NCI-H2029 treated with DMSO at 0.1 percent for 48 hours (cell line): ENCODE measurements at places on chromosomes 16 and 17.

DNA sequence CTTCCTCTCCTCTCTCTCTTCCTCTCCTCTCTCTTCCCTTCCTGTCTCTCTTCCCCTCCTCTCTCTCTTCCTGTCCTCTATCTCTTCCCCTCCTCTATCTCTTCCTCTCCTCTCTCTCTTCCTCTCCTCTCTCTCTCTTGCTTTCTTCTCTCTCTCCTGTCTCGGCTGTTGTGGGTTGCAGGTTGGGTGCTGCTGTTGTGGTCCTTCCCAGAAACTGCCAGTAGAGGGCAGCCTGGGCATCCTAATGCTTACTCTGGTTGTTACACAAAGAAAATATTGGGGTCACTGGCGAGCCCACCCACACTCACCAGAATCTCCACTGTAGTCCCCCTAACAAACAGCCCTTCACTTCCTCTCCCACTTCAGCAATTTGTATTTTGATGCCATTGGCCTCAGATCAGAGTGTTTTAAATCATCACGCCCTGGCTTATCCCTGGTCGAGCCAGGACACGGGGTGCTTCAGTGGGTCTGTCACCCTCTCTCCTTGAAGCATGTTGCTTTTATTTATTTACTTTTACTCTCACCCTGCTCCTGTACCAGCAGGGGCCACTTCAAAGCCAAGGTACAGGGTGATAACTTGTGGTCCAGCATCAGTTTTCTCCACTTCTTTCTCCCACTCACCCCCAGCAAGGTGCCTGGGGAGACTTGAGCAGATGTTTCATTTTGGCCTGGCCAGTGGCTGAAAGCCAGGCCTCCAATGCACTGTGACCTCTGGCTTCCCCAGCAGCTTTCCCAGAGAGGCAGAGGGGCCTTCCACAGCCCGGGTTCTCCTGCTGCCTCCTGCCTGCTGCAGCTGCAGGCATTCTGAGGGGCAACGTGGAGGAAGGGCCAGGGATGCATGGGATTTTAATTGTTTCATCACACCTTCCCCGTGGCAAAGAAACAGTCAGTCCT lies 4.7 kb upstream of the MMP15 start:
- no peak for DNase-seq

DNA sequence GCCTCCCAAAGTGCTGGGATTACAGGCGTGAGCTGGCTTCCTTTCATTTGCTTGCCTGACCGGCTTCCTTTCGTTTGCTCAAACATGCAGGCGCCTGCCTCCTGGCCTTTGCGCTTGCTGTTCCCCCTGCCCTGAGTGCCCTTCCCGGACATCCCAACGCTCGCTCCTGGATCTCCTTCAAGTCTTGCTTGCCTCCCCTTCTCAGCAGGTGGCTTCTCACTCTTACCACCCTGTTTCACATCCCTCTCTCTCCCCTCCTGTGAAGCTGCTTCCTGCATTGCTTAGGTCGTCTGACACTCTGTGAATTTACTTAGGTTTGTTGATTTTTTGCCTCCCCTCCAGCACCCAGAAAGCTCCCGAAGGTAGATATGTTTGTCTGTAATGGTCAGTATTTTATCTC lies 25.6 kb upstream of the NDRG4 start:
- DNase-seq = no peak

- no peak for DNase-seq
Observed at GRCh38 chr16:4184038-4184702, 57.7 kb downstream of the SRL start.

DNA sequence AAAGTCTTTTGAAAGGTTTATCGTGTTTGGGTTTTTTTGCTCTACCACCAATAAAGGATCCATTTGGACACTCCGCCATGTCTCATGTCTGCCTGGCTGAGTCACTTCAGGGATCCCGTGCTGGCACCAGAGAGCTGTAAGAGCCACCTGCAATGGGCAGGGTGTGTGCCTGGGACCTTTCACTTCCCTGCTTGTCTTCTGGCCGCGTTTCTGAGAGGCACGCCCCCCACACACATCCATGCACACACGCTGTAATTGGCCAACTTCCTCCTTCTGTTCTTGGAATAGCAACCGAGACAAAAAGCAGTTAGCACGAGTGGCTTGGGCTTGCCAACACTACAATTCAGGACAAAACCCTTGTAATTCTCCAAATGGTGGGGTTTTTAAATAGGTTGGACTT lies 9.8 kb upstream of the SOST start:
- no peak for DNase-seq

DNA sequence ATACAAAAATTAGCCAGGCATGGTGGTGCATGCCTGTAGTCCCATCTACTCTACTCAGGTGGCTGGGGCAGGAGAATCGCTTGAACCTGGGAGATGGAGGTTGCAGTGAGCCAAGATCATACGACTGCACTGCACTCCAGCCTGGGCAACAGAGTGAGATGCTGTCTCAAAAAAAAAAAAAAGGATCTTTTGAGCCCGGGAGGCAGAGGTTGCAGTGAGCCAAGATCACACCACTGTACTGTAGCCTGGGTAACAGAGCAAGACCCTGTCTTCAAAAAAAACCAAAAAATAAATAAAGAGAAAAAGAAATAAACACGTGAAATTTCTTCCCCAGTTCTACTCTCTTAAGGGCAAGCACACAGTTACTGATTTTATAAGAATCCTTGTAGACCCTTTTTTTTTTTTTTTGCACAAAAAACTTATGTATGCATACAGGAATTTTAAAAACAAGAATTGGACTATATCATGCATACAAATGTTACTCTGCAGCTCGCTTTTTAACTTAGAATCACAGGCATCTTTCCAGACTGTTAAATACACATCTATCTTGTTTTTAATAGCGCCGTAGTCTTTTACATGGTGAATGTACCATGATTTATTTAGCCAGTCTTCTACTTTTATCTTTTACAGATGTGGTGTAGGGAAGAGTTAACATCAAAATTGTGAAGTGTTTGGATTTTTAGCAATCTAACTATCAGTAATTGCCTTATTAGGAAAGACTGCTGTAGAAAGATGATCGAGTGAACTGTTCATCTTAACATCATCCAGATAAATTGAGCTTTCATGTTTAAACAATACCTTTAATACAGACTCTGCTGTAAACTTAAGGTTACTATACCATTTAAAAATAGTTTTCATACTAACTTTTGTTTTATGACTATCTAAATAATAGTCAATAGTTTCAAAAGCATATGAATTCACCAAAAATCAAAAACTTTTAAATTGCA lies 14.6 kb downstream of the CDH3 start:
- DNase-seq = no peak

GRCh38 chr16:67763066-67763465 lies 43.3 kb downstream of the RANBP10 start:
- DNase-seq = no peak

GRCh38 chr17:62703776-62704380 lies 76.4 kb downstream of the MRC2 start:
- DNase-seq = peak; percentile 6

DNA sequence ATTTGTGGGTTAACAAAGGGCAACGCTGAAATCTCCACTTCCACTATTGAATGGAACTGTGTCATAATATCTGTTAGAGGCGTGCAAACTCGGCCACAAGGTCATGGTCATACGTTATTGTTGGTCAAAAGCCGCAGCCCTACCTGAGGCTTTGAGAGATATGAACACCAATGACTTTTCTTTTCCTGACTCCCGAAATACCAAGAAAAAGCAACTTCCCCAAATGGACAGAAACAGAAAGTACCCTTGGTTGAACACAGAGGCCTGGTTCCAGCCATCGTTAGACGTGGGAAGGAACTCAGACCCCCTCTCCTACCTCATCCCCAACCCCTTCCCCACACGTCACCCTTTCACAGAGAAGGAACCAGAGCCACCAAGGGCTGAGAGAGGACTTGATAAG lies 1.4 kb upstream of the PIK3R5 start:
- no peak for DNase-seq

DNA sequence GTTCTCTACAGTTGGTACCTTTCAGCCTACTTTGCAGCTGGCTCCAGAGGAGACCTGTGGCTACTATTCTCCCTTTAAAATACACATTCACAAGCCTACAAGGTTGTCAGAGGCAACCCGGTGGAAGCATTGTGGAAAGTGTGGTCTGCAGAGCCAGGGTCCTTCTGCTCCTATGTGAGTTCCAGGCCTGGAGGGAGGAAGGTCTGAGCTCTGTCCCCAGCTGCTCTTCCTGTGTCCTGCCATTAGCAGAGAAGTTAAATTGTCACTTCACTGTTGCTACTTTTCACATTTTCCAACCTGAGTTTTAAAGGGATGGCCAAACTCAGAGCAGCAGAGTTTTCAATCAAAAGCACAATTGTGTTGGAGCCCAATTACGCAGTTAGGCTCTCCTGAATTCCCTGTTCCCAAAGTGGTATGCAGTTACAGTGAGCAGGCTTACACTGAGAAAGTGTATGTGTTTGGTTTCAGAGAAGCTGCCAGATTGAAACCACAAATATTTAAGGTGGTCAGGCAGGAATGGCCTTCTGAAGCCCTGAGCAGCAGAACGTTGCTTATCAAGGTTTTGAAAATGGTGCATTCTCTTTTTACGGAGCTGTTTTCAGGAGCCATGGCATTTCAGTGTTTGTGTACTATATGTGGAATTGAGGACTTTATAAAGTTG lies 25.0 kb downstream of the MAP3K3 start:
- DNase-seq = no peak

DNA sequence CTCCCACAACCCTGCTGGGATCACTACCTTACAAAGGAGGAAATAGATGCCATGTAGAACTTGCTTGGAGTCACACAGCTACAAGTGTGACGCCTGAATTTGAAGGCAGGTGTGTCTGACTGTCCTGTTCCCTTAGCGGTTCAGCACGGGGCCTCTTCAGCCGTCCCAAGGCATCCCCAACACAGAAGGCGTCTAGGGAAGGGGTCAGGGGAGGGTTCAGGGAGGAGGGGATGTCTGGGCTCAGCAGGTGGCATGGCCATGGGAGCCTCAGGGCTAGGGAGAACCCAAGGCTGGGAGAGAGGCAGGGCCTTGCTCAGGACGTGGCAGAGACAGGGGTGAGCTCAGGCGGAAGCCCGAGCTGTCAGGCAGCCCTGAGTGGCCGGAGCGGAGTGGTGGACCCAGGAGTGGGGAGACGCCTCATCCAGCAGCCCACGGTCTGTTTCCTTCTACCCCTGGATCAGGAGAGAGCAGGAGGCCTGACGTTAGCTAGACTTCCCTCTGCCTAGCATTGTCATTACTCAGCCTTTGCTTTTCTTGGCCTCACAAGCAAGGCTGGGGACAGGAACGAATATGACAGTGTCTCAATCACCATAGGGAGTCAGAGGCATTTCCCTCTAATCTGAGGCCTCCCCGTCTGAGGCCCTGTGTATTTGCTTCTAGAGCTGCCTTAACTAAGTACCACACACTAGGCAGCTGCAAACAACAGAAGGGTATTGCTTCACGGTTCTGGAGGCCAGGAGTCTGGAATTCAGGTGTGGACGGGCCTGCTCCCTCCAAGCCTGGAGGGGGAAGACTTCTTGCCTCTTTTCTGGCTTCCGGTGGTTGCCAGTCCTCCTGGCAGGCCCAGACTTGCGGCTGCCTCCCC lies 31.3 kb upstream of the ANKRD40CL start:
- no peak for DNase-seq
